ENCODE measurements at places on chromosomes 7 and 10.

DNA sequence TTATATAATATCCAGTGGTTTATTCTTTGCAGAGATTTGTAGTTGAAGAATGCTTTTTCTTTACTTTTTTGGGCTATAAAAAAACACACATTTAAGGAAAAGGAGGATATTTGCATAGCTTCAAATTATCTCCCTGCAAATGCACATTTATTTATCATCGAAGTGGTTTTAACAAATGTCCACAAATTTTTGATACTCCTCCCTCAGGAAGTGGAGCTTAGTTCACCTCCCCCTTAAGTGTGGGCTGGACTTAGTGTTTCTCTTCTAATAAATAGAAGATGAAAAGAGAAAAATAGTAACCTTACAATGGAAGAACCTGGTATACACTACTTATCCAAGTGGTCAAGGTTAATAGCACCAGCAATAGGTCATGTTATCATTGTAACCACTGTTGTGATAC is 537.6 kb downstream of the ARL4A start:
- DNase-seq, result no peak

GRCh38 chr7:90303241-90303640 is 17.9 kb downstream of the FAM237B start:
- DNase-seq, result no peak

DNA sequence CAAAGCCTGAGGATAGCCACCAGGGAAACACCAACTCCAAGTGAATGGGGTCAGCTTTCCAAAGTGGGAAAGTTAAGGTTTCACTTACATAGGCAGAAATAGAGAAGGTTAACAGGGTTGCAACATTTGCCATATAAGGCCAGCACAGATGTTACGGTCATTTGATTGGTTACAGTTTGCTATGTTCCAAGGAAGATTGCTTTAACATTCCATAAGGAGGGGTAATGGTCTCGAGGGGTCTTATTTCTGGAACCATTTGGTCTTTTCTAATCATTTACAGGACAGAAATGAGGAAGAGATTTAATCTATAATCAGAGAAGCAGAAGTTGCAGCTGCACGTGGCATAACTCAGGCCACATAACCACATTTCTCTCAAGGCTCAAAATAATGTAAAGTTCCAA is 679.4 kb upstream of the C7orf33 start:
- no peak for DNase-seq

DNA sequence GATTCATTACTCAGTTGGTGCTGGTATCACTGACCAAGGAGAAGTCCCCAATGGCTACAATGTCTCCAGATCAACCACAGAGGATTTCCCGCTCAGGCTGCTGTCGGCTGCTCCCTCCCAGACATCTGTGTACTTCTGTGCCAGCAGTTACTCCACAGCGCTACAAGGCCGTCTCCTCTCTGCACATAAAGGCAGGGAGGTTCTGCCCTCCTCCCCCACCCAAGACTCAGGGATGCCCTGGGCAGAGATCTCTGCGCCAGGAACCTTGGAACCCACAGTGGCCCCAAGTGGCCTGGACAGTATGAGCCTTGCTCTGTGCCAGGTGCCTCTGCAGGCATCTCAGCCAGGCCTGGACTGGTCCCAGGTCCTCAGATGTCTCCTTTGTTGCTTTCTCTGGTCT is 193.4 kb upstream of the PRSS58 start:
- DNase-seq, result no peak

DNA sequence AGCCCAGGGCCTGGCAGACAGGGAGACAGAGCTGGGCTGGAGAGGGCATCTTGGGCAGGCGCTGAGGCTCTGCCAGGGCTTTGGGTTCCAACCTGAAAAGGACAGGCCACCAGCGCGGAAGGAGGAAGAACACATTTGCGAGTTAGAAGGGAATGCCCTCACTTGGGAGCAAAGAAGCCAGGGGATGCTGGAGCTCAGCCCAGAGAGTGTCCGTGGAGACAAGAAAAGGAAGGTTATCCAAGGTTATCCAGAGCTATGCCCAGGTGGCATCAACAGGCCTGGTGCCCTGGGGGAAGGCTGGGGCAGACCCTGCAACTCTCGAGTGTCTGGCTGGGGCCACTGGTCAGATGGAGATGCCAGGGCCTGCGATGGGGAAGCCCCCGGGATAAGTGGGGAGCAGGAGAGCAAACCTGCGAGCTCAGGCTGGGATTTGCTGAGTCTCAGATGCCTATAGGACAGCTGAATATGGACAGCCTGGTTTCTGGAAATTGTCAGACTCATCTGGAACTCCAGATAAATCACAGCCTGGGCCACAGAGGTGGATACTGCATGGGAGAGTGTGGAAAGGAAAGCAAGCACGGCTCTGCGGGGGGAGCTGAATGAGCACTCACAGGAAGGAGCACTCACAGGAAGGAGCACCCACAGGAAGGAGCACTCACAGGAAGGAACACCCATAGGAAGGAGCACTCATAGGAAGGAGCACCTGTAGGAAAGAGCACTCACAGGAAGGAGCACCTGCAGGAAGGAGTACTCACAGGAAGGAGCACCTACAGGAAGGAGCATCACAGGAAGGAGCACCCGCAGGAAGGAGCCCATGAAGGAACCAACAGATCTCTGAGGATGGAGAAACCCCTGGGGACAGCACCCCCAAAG is 152.1 kb downstream of the ADAM12 start:
- no peak for DNase-seq

DNA sequence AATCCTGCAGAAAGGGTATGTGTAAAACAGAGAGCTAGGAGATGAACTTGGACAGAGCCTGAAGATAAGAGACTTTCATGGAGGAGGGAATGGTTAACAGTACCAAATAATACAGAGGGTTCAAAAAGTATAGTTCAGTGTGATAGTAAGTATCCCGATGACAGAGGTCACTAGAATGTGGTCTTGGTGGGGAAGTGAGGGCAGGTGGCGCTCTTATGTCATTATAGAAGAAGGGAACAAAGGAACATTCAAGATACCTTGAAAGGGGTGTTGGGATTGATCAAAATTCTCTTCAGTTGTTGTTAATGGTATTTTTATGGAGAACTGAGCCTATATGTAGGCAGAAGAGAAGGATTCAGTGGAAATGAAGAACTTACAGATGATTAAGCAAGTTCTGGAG is 312.5 kb downstream of the SUGCT start:
- DNase-seq, result no peak

GRCh38 chr10:116721547-116722392 is 20.6 kb downstream of the HSPA12A start:
- no peak for DNase-seq

DNA sequence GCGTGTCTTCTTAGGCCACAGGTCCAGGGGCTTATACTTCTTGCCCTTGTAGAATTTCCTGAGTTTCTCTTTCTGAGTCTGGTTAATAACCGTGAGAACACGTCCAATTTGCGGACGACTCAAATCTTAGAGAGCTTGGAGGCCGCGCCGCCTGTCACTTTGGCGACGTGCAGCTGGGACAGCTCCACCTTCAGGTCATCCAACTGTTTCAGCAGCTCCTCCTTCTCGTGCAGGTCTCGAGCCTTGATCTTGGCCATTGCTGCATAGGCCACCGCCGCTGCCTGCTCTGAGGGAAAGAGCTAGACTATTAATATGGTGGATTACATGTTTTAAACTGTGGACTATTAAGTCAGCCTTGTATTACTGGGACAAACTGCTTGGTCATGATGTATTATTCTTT is 26.9 kb downstream of the EVX1 start:
- no peak for DNase-seq

GRCh38 chr7:101208794-101209193 is 8.0 kb upstream of the MOGAT3 start:
- DNase-seq, result no peak

DNA sequence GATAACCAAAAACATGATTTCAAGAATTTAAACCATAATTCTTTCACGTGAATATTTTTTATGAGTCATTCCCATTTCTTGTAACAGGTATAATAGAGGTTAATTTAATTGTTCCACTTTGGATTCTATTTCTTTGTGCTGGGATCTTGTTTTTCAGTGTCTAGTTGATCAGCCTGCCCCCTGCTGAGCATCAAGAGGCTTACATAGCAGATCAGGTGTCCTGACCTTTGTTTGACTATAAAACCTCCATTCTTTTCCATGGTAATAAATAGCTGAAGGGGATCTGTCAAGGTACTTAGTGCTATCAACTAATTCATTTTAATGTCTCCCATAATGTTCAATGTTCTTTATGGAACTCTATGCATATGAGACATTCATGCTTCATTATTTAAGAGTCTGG is 4.9 kb downstream of the COL17A1 start:
- peak; percentile 6 for DNase-seq

DNA sequence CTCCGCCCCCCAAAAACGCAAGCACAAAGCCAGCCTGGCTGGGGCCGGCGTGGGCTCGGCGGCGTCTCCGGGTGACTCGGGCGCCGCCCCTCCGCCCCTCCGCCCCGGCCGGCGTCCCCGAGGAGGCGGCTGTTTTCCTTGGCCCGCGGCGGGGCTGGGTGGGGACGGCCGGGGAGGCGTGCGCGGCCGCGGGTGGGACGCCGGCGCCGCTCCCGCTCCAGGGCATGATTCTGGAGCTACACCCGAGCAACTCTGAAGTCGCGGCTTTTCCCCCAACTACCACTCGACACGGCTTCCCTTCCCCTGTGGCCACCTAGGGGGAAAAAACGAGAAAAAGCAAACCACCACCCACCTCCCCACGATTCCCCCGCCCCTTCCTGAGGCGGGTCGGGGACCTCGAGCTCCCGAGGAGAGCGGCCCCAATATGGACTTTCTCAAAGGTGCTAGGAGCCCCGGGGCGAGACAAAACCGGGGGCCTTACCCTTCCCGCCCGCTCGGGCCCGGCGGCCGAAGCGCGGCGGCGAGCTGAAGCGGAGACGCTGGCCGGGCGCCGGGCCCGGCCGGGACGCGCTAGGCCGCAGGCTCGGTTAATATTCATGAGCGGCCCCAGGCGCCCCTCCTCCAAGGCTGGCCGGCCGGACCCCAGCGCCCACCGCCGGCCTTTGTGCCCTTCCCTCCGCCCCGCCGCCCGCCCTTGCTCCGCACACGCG is 856 bp downstream of the ARHGAP21 start:
- peak; percentile 54 for DNase-seq

- no peak for DNase-seq
Observed at GRCh38 chr7:74271742-74272141, 17.5 kb upstream of the CLIP2 start.

- DNase-seq, result no peak
Observed at GRCh38 chr7:311131-311680, 21.2 kb downstream of the FOXL3 start.

Data from stimulated activated CD4-positive, alpha-beta T cell treated with anti-CD3 and anti-CD28 coated beads, Interleukin-2, amount 100 ng/mL, for 24 hours (primary cell).